AG09319 (cell line): ENCODE measurements at places on chromosomes 1 and 21.
A peak's percentile ranks its signal among the peaks of the same experiment; 100 is the strongest.

GRCh38 chr21:28016571-28016970, 976.1 kb downstream of the LTN1 start:
- no peak for DNase-seq

GRCh38 chr1:47207803-47208373, 18.1 kb upstream of the PDZK1IP1 start:
- DNase-seq, result no peak

- no peak for DNase-seq
Observed at GRCh38 chr1:29502911-29503840, 266.9 kb downstream of the PTPRU start.

GRCh38 chr21:40680311-40680710, 166.6 kb downstream of the DSCAM start:
- no peak for DNase-seq

GRCh38 chr1:204940591-204940990, 69.9 kb downstream of the NFASC start:
- DNase-seq, result no peak

DNA sequence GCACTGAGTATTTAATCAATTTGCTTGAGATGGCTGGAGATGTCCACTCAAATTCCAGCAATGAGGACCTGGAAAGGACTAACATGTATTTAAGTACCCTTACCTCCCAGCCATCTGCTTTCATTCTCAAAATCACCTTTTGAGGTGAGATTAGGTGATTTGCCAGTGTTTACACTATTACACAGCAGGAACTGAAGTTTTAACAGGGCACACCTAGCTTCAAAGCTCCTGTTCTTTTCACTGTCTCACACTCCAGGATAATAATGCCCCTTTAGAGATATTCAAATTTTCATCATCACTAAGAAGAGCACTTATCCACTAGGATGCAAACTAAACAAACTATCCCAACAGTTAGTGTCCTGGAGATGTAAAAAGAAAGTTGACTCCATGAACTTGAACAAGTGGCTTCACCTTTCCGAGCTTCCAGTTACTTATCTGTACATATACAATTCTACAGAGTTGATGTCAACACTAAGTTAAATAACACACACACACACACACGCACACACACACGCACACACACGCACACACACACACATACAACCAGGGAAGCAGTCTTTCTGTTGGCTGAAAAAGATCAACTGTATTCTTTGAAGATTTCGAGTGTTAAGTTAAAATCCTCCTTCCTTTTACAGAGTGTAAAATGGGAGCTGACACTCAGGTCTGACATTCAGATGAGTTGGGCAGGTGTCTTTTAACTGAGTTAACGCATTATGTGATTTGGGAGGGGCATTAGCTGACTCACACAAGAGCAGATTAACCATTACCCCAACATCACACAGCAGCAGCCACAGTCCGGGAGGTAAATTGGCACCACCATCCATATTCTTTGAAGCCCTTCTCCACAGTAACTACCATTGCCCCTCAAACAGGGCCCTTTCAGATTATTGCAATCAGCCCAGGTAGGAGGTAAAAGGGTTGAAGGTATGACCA, 15.5 kb upstream of the JAK1 start:
- DNase-seq, result no peak

- peak; percentile 92 for DNase-seq
Observed at GRCh38 chr21:42056996-42057689, 14.0 kb upstream of the UMODL1 start.

DNA sequence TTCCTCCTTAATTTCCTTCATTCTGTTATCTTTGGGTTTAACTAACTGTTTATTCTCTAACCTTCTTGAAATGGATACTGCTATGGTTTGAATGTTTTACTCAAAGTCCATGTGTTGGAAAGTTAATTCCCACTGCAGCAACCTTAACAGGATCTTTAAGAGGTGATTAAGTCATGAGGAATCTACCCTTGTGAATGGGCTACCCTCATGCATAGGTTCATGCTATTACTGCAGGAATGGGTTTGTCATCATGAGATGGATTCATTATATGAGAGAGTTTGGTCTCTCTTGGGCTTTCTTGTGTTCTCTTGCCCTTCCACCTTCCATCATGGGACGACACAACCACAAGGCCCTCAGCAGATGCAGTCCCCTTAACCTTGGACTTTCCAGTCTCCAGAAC, 516.9 kb downstream of the ADGRL2 start:
- no peak for DNase-seq

DNA sequence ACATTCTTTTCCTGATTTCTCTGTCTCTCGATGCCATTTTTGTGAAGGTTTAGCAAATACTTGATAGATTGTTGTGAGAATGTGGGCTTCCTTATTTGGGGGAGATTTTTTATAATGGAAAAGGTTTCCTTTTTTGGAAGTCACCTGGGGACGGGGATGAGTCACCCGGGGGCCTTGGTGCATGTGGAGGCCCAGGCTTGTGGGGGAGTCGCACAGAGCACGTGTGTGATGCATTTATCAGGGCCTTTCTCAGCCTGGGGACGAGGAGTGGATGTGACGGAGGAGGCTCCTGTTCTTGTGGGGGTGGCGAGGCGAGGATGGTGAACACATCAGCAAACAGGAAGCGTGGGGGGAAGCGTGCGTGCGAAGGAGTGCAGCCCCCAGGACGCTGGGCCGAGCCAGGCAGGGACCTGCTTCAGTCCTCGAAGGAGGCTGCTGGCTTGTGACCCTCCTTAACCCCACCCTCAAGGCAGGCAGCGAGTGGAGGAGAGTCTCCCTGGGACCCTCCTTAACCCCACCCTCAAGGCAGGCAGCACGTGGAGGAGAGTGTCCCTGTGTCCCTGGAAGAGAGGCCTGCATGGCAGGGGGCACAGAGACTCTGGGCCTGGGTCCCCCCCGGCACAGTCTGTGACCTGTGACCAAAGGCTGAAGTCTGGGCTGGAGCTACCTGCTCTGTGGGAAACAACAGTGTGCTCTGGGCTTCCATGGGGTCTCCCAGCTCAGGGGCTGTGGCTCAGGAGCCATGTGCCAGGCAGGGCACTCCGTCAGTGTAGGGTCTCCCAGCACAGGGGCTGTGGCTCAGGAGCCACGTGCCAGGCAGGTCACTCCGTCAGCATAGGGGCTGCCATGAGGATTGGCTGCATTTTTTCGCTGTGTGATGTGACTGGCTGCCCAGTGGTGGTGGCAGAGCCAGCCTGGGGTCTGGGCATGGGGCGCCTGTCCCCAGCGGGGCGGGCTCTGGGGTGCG, 57.2 kb downstream of the AGPAT3 start:
- DNase-seq, result no peak

DNA sequence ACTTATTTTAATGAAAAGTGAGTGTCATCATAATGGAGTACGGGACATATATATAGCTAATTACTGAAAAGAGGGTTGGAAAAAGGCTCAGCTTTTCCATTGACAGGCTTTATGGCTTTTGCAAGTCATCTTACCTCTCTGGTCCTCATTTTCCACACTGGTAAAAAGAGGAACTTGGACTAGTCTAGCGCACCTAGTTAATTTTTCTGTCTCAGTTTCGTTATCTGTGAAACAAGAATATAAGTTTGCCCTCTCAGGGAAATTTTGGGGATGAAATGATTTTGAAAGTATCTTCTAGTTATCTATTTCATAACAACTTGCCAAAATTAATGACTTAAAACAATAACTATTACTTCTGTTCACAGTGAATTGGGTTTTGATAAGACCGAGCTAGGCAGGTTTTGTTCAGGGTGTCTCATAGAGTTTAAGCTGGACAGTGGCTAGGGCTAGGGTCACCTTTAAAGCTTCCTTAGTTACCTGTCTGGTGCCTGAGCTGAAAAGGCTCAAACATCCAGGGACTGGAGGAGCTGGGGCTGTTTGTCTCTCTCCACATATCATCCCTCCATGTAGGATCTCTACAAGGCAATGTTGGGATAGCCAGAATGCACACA, 91.7 kb downstream of the TYW3 start:
- no peak for DNase-seq

GRCh38 chr1:152014943-152015342, 21.3 kb upstream of the S100A10 start:
- DNase-seq, result no peak

DNA sequence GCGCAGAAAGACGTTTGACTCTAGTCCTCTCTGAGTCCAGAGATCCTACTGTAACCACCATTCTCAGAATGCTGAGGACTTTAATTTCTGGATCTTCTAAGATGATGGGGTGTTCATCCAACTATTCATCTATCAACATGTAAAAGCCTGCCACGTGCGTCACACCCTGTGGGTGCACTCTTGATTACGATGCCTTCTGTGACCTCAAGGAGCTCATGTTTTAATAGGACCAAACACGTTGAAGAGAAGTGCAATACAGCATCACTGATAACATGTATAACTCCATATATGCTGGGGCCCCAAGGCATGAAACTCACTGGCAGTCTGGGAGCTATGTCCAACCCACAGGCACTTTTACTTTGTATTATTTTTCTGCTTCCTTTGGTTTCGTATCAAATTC, 19.0 kb downstream of the KIAA0040 start:
- DNase-seq, result no peak

DNA sequence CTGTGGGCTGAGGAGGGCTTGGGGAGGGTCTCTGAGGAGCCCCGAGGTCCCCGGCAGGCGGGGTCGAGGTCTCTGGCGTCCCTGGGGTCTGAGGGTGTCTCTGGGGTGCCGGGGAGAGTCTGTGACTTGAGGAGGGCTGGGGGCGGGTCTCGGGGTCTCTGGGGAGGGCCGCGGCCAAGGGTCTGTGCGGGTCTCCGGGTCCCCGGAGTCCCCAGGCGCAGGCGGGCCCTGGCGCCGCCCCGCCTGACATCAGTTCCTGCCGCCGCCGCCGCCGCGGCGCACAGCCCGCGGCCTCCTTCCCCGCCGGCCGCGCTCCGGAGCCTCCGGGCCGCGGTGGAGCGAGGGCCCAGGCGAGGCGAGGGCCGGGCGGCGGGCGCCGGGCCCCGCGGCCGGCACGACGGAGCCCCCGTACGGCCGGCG, at the start of gene PLEKHM2:
Gene PLEKHM2, plus strand, starts transcription at position 279 of the 420 bp plus-strand sequence. CDS start 239 bp downstream, outside the sequence.
- DNase-seq, result no peak

GRCh38 chr1:31742462-31743212, 21.5 kb downstream of the ADGRB2 start:
- DNase-seq, result no peak

- DNase-seq, result no peak
Observed at GRCh38 chr1:56566994-56567393, 12.4 kb downstream of the PLPP3 start.

DNA sequence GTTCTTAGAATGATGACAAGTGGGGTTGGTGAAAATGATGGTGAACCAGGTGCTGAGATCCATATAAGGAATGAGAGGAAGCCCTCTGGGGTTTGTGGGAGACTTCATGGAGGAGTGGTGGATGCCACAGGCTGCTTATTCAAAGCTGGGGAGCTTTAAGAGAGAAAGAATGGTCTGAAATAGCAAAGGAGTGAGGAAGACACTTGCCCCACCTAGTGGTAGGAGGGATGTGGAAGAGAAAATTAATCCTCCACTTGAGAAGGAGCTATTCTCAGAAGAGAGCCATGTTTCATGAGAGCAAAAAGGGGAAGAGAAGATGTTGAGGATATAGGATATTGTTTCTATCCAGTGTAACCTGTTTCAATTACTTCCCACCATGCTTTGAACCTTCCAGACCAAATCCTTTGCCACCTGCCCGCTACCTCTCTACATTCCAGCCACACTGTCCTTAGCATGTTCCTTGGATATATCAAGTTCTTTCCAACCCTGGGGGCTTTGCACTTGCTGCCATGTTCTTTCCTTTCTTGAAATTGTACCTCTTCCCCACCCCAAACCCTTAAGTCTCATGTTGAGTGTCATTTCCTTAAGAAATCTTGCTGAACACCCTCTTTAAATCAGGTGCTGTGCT, 19.6 kb upstream of the ZNF648 start:
- DNase-seq, result no peak

DNA sequence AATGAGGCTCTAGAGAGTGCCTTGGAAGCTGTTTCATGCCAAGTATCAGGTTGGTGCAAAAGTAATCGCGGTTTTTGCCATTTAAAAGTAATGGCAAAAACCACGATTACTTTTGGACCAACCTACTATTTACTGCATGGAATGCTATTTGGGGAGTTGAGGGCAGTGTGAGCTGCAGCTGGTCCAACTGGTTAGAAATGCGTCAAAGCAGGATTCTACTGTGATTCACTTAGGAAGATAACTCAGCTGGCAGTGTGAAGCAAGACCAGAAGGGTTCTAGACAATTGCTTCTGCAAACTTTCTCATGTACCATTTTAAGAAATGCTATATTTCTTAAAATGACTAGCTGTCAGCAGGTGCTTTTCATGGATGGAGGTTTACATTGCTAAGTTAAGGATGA, 21.2 kb upstream of the PLA2G2C start:
- DNase-seq, result no peak

GRCh38 chr1:210074904-210075303, 136.9 kb downstream of the SYT14 start:
- no peak for DNase-seq

DNA sequence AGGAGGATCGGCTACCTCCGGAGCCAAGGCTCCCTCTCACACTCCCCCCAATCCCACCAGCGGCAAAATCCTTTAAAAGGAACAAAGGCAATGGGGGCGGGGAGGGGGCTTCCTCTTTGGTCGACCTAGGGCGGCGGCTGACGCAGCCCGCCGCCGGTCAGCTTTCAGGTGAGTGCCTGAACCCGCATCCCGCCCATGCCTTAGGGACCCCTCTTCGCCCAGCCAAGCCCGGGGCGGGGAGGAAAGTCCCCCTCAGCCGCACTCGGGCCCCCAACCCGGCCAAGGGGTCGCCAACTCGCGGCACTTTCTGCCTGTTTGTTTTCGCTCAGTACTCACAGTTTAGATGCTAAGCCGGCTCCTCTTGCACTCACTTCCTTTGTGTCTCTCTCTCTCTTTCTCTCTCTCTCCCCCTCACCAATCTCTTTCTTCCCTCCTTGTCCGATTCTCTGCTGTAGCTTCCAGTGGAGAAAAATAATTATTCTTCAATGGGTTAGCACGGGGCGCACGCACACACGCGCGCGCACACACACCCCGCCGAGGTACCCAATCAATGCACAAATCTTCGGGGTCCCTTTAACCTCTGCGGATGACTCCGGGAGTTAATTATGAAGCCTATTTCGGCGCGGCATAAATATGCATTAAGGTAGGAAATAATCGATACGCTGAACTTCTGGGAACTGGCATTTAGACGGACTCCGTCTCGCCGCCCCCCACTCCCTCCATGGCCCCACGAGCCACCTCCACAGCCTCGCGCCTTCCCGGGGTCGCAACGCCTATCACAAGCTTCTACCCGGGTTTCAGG, at the start of gene BLACAT1:
Gene BLACAT1, minus strand, starts transcription at position 465 of the 802 bp plus-strand sequence.
- DNase-seq, result no peak

DNA sequence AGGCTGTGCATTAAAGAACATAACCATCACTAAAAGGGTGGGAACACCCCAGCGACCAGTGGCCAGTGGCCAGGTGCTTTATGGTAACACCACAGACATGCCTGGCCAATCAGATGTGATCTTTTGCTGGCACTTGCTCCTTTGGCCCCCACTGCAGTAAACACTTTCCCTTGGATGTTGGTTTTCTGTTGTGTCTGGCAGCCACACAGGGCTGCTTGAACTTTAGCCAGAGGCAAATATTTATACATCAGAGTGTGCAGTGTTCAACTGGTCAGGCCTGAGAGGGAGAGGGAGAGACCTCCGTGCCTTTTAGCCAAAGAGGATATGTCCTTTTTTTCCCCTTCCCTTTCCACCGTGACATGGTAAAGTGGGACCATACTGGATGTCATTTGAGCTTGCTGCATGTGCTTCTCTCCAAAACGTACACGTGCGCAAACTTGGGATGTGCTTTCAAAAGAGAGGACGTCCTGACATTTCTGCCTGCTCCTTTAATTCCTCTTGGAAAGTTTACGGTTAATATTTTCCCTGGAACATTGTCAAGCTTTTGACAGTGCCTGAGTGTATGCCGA, 101.2 kb downstream of the NFIA start:
- no peak for DNase-seq
